ENCODE measurements at places on chromosomes 7 and 10.

GRCh38 chr10:117694190-117694589, 151.6 kb downstream of the EMX2 start:
- DNase-seq: no peak

DNA sequence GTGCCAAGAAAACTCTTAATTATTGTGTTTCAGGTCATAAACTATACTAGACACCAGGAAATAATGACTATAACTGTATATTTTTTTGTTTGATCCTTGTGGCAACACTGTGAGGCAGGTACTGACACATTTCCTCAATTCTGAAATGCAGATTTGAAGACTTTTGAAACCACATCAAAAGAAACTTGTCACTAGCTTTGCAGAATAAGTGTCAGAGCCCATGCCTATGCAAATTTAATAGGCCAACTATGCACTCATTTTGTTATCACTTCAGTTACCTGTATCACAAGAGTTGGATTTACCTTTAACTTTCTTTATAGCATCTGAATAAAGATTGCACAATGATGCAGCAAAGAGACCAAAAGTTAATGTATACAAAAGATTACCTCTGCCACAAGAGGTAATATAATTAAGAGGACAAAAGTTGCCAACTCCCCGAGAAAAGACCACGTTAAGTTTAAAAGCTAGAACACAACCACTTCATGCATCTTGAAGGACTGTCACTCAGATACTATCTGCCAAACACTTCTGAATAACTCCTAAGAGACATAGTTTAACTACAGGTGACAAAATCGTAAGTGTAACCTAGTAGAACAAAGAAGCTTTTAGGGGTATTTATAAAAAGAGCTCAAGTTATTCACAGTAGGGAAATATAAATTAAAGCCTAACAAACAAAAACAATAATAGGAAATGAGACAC, 80.5 kb downstream of the ELAPOR2 start:
- no peak for DNase-seq

- DNase-seq: no peak
Measured at GRCh38 chr7:2063563-2064260, 169.0 kb downstream of the MAD1L1 start.

DNA sequence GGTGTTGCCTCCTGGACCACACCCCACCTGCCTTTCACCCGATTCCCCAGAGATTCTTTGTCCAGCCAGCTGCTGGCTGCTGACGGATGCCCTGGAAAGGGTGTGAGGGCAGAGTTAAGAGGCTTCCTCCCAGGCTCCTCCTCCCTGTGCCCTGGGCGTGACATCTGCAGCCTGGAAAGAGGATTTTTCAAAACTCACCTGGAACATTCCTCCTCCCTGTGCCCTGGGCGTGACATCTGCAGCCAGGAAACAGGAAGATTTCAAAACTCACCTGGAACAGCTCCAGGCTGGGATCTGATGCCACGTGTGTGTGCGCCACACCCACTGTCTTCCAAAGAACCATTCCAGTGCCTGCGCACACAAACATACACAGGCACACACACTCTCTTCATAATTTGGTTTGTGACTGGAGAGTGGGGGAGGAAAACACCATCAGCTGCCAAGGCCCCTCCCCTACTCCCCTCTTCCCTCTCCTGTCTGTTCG, 5.2 kb downstream of the MARVELD1 start:
- DNase-seq: no peak

DNA sequence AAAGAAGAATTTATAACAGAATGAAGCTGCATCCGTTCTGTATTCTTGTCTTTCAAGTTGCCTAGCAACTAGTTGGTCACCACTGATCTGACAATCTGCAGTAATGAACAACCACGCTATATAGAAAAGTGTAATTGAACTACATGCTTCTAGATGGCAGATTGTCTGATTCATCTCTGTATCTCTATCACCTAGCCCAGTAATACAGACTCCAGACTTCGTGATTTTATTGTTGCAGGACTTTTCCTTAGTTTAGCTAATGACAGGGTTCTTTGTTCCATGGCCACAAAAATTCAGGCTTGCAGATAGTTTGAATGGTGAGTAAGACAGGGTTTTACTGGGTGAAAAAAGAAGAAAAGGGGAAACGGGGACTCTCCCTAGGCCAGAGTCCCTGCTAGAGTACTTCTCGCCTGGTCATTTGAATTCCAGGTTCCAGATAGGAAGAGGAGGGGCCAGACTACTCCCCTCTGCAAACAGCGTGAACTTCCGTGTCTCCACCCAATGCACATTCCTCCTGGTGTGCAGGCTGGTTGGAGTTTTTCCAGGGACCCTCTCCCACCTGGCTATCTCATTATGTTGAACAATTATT, 45.9 kb downstream of the COL1A2 start:
- no peak for DNase-seq

DNA sequence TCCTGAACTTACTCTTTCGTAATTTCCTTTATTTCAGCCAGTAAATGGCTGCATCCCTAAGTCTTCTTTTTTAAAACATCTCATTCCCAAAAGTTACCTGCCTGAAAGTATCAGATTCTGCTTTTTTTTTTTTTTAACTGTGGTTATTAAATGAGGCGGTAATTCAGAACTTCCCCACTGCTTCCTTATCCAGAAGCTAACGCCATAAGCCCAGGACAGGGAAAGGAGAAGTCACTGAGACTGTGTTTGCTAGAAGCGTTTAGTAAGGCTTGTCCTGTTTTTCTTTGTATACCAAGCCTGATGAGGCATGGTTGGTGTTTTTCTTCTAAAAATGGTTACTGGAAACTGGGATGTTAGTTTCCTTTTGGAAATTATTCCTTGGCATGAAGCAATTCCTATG, 197.8 kb downstream of the CELF2 start:
- no peak for DNase-seq

All from activated gamma-delta T cell treated with anti-CD3 and anti-CD28 coated beads, Interleukin-2, amount 50 U/mL, for 16 hours (primary cell).